ENCODE measurements at places on chromosomes 2 and 18. TPM values are rescaled to one million over a fixed set of nuclear protein-coding genes. Genes with fewer than 3 reads are reported as not detected.

The UGT1A4 gene
- not detected for total RNA-seq

The FBXO36 gene
- 1.0 TPM for total RNA-seq

The ASTL gene
- total RNA-seq = not detected

The SP3 gene
- 98.9 TPM for total RNA-seq

The POTEF gene
- total RNA-seq = 0.34 TPM

The AGXT gene
- total RNA-seq = not detected

The GPR39 gene
- total RNA-seq = under 0.01 TPM

The CASP10 gene
- total RNA-seq = 68.7 TPM

The KCNIP3 gene
- 0.51 TPM for total RNA-seq

The UGT1A3 gene
- total RNA-seq = not detected

The ECEL1 gene
- total RNA-seq = not detected

The ATP6V1B1 gene
- not detected for total RNA-seq

The SLC4A3 gene
- total RNA-seq = 0.17 TPM
